ENCODE measurements at places on chromosomes 3 and 15.

GRCh38 chr3:183252973-183253527 lies at the start of gene B3GNT5:
Gene B3GNT5, plus strand, starts transcription at chr3:183253253. Its CDS starts 16,546 bp downstream, at chr3:183269799.
- DNase-seq = no peak

DNA sequence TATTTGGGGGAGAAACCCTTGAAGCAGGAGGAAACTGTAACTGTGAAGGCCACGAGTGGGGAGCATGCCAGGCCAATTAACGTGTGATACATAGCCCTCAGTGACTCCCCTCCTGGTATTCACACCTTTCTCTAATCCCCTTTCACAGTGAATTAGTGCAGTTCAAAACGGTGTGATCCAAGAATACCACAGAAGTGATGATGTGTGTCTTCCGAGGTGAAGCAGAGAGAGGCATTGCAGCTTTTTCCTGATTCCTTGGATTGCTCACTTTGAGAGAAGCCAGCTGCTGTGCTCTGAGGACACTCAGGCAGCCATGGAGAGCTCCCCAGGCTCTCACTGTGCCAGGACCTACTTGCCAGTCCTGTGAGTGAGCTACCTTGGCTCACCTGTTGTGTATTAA lies 17.3 kb downstream of the NIPA2 start:
- DNase-seq = no peak

- DNase-seq = no peak
Measured at GRCh38 chr3:115445559-115445958, 177.8 kb upstream of the GAP43 start.

GRCh38 chr3:128369121-128369703 lies 97.5 kb downstream of the DNAJB8 start:
- no peak for DNase-seq

Measured in GM04503 (cell line).